Caki2 (cell line): ENCODE measurements at places on chromosomes 11 and 22.

DNA sequence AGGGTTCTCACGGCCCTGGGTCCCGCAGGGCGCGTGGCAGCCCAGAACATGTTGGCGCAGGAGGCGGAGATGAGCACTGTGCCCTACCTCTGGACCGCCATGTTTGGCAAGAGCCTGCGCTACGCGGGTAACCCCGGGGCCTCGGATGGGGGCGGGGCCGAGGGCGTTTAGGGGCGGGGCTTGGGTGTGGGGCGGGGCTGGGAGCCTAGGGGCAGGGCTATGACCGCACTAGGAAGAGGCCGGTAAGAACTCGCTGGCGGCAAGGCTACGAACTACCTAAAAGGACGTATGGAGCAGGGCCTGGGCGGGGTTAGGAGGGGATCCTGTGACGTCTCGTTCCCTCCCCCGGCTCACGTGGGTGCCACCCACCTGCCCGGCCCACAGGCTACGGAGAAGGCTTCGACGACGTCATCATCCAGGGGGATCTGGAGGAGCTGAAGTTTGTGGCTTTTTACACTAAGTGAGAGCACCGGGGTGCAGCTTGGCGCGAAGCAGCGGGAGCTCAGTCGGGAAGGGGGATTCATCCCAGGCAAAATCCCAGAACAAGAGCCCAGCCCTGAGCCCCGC, 2.8 kb upstream of the LZTR1 start:
- DNase-seq = peak; percentile 64

- DNase-seq = no peak
Measured at GRCh38 chr11:38598418-38598817, 2000.4 kb upstream of the RAG2 start.

GRCh38 chr11:130457623-130458409, 9.4 kb downstream of the ADAMTS15 start:
- DNase-seq = no peak

DNA sequence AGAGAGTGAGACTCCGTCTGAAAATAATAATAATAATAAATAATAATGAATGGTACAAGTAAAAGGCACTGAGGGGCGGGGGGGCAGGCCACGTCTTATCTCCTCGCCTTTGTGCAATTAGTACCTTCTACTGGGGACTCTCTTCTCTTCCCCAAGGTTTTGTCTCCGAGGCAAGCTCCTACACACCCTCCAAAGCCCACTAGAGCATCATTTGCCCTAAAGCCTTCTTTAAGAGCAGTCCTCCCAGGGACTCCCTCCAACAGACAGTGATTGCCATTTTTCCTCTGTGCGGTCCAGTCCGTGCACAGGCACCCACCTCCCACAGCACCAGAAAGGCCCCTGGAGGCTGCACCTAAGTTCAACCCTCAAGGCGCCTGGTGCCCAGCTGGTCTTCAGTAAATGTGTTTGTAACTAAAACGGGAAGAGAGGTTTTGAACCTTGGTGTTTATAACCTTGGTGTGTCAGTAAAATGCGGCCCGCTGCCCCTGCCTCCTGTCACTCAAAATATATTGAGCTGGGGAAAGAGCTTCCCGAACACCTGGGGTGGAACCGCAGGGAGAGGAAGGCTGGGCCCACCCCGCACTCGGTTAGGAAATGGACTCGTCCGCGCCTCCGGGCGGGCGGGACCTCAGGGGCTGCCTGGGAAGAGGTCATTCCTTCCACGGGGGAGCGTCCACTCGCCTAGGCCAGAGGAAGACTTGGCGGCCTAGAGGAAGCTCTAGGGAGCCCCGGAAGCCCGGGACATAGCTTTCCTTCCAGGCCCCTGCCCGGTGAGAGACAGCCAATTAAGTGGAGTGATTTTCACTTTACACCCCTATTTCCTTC, 4.7 kb upstream of the KDELR3 start:
- no peak for DNase-seq

- no peak for DNase-seq
Measured at GRCh38 chr11:43558146-43558545, 122.4 kb upstream of the HSD17B12 start.

DNA sequence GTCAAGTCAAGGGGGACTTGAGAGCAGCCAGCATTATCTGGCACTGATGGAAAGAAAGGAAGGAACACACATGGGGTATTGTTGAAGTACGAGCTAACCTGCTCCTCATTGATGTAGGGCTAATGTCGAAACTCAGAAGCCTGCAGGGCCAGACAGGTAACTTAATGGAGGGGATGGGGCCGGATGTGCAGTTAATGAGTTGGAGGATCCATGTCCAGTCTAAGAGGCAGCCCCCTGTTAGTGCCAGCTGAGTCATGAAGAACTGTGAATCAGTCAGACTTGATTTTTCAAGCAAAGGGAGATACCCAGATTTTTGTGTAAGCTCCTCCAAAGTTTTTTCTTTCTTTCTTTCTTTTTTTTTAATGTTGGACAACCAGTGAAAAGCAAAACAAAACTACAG, 65.6 kb downstream of the CECR2 start:
- no peak for DNase-seq

- no peak for DNase-seq
Measured at GRCh38 chr11:12126344-12127019, 16.1 kb downstream of the MICAL2 start.

GRCh38 chr22:39576027-39576426, 5.5 kb downstream of the CACNA1I start:
- DNase-seq = no peak

- peak; percentile 88 for DNase-seq
Measured at GRCh38 chr11:9138612-9139579, 47.5 kb upstream of the SCUBE2 start.
